Myocyte (in vitro differentiated cells): ENCODE measurements at places on chromosomes 2 and 18. TPM values are rescaled to one million over a fixed set of nuclear protein-coding genes. Genes with fewer than 3 reads are reported as not detected.

- DNase-seq: peak; percentile 78
Measured at GRCh38 chr2:193583638-193584400, 1389.1 kb upstream of the TMEFF2 start.

Gene FHOD3
- 23.2 and 57.5 TPM in 2 replicates for total RNA-seq

DNA sequence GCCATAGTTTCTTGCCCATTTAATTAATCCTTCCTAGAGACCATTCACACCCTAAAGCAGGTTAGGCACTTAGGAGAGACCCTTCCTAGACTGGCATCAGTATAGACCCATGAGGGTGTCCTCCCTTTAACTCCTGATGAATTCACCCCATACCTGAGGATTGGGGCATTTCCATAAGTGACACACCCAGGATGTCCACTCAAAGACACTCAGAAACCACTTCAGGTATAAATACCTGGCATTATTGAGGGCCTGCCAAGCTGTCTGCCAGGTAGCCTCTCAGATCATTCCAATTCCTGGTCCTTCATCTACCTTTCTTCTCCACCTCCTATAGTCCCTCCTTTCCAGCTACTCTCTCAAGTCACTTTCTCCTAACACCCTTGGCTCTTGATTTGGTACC is 57.5 kb upstream of the SLC14A2 start:
- no peak for DNase-seq

Gene RPIA
- 5.2 and 5.8 TPM in 2 replicates for total RNA-seq

DNA sequence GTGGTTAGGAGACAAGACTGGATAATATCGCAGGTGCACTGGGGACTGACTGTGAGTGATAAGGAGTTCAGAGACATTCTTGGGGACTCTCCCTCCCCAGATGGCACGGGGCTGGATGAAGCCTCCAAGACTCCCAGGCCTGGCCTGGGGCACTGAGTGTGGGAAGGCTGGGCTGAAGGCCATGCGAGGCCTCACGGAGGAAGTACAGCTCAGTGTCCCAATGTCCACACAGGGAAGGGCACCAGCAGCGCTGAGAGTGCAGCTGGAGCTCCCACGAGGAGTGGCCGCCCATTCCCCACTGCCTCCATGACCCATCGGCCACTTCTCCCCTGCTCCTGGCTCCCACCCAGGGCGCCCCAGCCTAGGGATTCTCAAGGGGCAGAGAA is 6.5 kb downstream of the MFSD2B start:
- no peak for DNase-seq

- peak; percentile 98 for DNase-seq
Measured at GRCh38 chr2:37125416-37125815, 31.4 kb downstream of the EIF2AK2 start.

DNA sequence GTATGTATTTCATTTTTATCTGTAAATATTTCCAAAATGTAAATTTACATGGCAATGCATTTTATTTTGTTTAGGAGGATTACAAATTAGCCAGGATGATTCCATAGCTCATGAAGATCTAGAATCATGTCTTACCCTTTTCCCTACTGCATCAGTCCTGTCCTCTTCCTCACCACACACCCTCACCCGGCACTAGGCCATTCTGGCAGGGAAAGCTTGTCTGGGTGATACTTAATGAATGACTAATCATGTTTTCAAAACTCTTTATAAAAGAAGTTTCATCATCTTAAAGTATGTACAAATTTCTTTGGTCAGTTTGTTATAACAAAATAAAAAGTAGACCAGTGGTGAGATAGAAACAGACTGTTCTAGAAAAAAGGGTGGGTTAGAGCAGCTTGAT is 283.3 kb upstream of the VWC2L start:
- peak; percentile 28 for DNase-seq

Gene MATN3
- total RNA-seq: 1.1 and 1.2 TPM in 2 replicates

GRCh38 chr2:181117206-181117925 is 137.0 kb downstream of the UBE2E3 start:
- DNase-seq: peak; percentile 14
